Sigmoid colon (tissue), 7 donors: ENCODE measurements at places on chromosomes 7 and 10. TPM values are rescaled to one million over a fixed set of nuclear protein-coding genes. Genes with fewer than 3 reads are reported as not detected.

TMEM270 gene
- polyA plus RNA-seq, result 0.39 TPM

MYOZ1 gene
- 0.17 TPM for polyA plus RNA-seq

SKAP2 gene
- 34.2 TPM for polyA plus RNA-seq

DNA sequence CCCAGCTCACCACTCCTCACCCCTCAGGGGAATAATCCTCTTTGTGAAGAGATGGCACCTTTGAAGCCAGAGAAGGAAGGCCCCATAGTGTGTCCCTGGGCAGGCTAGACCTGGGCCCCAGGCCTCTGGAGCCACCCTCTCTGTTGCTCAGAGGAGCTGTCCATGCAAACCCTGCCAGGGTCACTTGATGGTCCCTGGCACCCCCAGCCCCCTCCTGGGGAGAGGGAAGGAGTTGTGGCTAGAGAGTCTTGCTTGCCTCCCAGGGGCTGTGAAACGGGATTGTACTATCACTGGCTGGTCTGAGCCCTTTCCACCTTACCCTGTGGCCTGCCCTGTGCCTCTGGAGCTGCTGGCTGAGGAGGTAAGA lies 5.8 kb downstream of the GHRHR start:
- peak; percentile 36 for DNase-seq
- no peaks in the 10 kb centered on the region for H3K27me3 ChIP-seq
- no peak overlapping the region for H3K4me3 ChIP-seq
- no peaks in the 10 kb centered on the region for H3K4me1 ChIP-seq

GRCh38 chr7:22386865-22387264 lies 29.9 kb upstream of the RAPGEF5 start:
- no peak overlapping the region for H3K4me3 ChIP-seq
- H3K27ac ChIP-seq, result no peak overlapping the region
- H3K27me3 ChIP-seq, result no peaks in the 10 kb centered on the region

DNA sequence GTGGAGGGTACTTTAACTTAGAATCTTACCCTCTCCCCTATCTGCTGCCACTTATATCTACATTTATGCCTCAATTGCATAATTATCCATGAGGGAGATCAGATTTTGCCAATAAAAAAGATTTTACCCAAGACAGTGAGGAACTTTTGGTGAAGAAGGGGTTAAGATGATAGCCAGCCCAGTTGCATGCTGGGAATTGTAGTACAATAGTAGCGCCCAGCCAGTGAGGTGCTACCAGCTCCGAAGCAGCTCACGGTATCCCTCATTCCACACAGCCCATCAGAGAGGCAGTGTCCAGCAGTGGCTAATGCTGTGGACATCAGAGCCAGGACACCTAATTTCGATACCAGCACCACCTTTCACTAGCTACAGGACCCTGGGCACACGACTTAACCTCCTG lies 5.9 kb upstream of the LGI1 start:
- H3K27ac ChIP-seq, result no peak overlapping the region
- H3K36me3 ChIP-seq, result no peaks in the 10 kb centered on the region
- no peak for DNase-seq
- peak overlapping the region; percentile 20 for H3K4me3 ChIP-seq

DNA sequence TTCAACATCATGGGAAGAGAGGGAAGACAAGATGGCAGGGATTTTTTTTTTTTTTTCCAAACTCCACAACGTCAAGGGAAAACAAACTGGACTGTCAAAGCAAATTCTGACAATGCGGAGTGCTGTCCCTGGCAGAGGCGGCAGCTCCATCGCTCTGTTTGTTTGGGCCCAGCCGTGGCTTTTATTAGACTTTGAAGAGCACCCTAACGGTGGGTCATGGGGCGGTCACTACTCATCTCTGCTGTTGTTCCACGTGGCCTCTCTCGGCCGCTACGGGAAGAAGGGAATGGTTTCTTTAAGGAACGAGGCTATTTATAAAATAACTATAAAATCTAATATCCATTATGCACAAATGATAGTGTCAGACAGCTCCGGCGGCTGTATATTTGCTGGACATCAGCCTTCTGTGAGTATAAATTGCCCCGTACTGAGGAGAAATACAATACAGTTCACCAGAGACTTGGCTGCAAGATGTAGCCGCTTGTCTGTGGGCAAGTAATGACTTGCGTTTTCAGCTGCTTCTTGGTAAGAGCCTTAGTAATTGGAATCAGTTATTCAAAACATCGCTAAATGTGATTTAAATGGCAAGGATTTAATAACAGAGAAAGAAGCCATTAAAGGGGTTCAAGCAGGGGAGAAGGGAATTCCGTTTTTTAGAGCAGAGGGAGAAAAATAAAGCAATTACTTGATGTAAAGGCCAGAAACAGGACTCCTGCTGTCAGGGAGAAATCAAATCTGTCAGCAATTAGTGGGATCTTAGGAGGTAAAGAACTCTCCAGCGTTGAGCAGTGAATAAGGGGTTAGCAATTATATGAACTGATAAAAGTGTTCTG lies 61.7 kb upstream of the RAB11FIP2 start:
- no peak for DNase-seq
- no peaks in the 10 kb centered on the region for H3K36me3 ChIP-seq
- H3K27ac ChIP-seq, result peak overlapping the region; percentile 42
- peak overlapping the region; percentile 26 for H3K4me3 ChIP-seq

DNA sequence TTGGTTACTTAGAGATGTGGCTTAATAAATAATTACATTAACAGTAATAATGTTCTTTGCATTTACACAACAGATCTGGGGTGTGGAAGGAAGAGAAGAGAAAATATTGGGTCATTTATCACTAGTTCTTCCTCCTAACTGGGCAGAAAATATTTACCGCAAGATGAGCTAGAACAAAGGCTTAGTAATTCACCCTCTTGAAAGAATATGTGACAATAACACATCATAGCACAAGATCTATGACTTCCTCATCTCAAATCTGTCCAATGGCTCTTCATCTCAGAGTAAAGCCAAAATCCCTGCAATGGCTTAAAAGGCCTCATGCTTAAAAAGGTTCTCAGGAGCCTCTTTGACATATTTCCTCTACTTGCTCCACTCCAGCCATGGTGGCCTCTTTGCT lies 178.6 kb downstream of the ZNF438 start:
- H3K4me3 ChIP-seq, result no peak overlapping the region
- H3K36me3 ChIP-seq, result no peaks in the 10 kb centered on the region
- no peaks in the 10 kb centered on the region for H3K27me3 ChIP-seq
- no peak for DNase-seq

DNA sequence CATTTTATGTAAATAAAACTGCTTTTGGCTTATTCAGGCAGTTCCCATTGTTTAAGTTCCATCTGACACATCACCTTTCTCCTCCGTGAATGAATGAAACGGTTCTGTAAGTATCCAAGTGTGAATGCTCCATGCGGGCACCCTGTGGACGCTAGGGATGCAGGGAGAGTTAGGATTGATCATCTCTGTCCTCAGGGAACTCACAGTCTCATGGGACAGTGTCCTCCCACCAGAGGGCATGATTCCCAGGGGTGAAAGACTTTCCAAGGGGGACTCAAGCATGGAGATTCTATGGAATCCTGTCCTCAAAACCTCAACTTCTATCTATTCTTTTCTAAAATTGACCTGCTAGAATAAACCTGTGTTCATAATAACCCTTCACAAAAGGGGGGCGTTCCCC lies 98.8 kb downstream of the HECW1 start:
- no peaks in the 10 kb centered on the region for H3K36me3 ChIP-seq
- no peaks in the 10 kb centered on the region for H3K27me3 ChIP-seq
- H3K4me1 ChIP-seq, result no peaks in the 10 kb centered on the region
- H3K27ac ChIP-seq, result no peak overlapping the region
